Activated T-helper 1 cell treated with anti-CD3 and anti-CD28 coated beads, Interleukin-12 subunit alpha, Interleukin-12 subunit beta, Interleukin-2, Interleukin-4 antibody, amounts not matched to agents 30 ng/mL and 10 ng/mL and 1 ng/mL, durations not matched to agents 14 hours and 24 hours and 36 hours (primary cell): ENCODE measurements at places on chromosomes 5 and 9. TPM values are rescaled to one million over a fixed set of nuclear protein-coding genes. Genes with fewer than 3 reads are reported as not detected.

- no peak for DNase-seq
These were observed 97.1 kb upstream of the APC start for GRCh38 chr5:112640546-112640945.

TEX48 gene
- 1.0 and 1.2 TPM in 2 replicates for total RNA-seq

CNTFR gene
- not detected in 2 replicates for total RNA-seq

GRCh38 chr5:67880876-67881275 is 334.7 kb upstream of the PIK3R1 start:
- DNase-seq = no peak

SRD5A1 gene
- total RNA-seq = 13.8 and 14.0 TPM in 2 replicates

C7 gene
- total RNA-seq = not detected in 2 replicates

DNA sequence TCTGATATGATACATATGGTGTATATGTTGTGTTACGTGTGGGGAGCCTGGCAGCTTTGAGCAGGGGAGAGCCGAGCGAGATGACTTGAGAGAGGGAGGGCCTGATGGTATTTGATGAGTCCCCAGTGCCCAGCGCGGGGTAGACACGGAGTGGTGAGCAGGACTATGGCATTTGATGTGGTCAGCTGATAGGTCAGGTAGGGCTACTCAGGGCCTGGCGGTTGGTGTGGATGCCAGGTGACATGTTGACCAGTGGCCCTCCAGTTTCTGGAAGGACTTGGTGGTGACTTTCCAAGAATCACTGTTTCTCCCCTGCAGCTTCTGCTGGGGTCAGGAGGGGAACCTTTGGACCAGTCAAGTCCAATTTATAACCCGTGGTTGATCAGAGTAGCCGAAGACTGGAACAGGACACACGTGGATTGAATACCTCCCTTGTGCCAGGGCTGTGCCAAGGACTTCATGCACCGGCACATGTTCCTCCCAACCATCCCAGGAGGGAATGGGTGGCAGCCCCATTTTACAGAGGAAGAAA is 148.8 kb downstream of the RGS3 start:
- no peak for DNase-seq

IL9 gene
- total RNA-seq = 0.36 and 2.0 TPM in 2 replicates

DNA sequence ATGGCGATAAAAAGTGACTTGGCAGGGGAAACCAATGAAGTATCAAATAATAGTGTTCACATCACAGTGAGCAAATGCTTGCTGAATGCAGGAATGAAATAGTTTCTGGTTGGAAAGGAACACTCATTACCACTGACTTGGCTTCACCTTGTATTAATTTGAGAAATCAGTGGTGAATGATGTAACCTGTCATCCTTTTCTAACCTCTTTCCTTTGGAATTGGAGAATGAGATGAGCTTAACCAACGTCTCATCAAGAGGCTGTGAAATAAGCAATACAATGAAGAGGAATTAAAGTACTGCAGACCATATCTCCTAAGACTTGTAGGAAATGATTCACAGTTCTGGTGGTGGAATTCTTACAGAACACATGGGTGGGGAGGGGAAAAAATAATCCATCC is 192.2 kb downstream of the DMAC1 start:
- DNase-seq = no peak

CD180 gene
- total RNA-seq = 0.54 and 1.4 TPM in 2 replicates

- DNase-seq = no peak
These were observed 303.8 kb upstream of the IRX4 start for GRCh38 chr5:2186472-2187015.

DNA sequence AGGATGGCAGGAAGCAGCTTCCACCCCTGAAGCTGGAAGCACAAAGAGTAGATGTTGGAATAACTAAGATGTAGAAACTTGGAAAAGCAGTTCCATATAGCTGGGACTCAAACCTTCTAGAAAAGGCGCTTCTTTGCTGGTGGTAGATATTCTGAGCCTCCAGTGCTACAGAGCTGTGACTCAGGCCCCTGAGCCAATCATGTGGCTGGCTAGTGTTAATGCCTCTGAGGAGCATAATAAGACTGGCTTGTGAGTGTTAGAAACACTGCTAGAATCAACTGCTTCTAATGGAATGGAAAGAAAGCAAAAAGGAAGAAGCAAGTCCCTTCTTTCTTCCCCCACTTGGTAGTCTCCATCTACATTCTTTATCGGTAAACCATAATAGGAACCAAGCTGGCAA is 234.2 kb upstream of the DMAC1 start:
- DNase-seq = no peak

- DNase-seq = peak; percentile 52
These were observed 31.8 kb upstream of the ORM1 start for GRCh38 chr9:114291064-114291474.

DNA sequence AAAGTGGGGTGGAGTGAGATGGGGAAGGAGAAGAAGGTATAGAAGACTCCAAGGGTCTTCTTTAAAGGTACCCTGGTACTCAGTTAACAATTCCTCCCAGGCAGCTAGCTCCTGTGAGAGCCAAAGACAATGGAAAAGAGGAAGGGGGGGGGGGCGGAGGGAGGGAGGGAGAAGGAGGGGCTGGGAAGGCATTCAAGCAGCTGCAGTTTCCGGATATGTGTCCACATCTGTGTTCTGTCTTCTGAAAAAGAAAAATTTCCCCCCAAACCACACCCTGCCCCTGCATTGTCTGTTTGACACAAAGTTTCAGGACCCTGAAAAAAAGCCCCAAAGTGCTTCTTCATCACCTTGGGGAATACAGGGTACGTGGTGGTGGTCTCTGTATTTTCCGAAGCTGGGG is 11.1 kb downstream of the SPRY4 start:
- no peak for DNase-seq

- no peak for DNase-seq
These were observed 159.4 kb downstream of the ARHGAP26 start for GRCh38 chr5:142929587-142929986.

NR2F1 gene
- not detected in 2 replicates for total RNA-seq

GRCh38 chr5:418162-419121 is 24.5 kb upstream of the EXOC3 start:
- no peak for DNase-seq

DNA sequence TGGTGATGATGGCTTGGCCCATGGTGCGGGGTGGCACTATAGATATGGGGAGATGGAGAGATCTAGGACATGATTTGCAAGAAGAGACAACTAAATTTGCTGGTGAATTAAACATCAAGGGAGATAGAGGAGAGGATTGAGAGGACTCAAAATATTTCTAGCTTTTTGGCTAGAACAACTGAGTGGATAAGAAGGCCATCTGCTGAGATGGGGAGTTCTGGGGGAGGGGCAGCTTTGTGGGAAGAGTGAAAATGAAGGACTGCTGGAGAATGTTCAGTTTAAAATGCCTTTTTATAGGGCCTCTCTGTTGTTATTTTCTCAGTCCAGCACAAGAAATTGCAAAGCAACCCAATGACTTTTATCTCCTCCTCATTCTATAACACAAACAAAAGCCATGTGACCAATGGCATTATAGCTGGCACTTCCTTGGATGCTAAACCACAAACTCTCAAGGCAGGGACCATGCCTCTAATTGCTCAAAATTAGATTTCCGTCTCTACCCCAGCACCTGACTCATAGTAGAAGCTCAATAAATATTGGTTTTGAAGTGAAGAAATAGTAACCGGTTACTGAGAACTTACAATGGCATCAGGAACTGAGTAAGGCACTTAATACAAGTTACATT is 29.8 kb downstream of the JAKMIP2 start:
- DNase-seq = no peak

DNA sequence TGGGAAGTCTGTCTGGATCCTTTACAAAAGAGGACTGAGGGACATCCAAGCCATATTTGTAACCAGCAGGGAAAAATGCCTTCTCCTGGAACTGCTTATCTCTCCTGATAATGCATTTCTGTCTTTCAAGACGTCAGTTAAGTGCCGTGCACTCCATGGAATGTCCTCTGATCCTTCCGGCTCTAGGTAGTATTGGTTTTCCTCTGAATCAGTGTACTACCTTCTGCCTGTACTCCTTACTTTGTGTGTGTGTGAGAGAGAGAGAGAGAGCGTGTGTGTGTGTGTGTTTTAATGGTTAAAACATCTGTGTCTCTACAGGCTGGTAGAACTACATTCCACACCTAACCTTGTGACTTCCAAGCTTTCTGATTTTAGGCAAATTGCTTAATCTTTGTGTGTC is 89.9 kb downstream of the PIP5K1B start:
- no peak for DNase-seq

DNA sequence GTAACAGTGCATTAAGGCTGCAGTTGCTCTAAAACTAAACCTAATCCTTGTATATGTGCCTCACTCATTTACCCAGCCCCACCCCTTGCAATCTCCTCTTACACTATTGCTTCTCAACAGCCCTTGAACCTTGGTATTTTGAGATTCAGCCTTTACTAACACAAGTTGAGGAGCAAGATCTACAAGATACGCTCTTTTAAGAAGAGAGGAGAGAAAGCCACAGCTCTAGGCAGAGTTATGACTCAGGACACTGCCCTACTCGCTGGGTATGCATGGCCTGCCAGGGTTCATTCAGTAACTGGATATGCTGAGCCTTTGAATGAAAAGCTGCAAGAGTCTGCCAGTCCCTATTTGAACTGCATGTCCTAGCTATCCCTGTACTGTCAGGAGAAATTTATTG is 219.5 kb downstream of the PCSK5 start:
- no peak for DNase-seq

DNA sequence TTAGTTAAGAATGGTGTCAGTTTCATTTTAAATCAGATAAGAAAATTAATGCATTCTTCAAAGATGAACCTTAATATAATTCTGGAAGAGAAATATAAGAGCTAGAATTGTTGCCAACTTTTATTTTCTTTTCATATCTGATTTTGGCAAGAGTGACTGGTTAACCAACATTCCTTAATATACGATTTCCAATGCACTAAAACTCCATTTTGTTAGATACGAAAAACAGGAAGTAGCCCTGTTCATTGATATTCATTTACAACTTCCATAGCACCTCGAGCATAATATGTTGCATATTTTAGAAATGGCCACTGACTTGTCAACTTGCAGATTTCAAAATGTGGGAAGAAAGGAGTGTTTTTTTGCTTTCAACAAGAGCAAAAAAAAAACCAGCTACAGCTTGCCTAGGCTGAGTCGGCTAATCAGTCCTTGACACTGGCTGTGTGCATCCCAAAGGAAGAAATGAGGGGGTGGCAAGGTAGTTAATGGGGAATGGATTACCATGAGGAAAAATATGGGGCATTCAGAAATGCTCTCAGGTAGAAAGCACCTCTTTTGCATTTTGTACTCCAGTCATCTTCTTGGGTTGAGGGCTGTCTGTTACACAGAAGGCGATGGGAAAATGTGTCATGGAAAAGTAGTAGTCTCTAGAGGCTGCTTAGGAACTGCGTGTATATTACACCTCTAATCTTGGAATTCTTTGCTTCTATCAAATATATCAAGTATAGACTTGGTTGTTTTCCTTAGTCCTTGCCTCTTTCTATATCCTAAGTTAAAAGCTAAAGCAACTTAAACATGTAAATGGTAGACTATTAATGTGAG is 3.9 kb downstream of the MAP3K1 start:
- no peak for DNase-seq

- no peak for DNase-seq
These were observed 28.9 kb upstream of the GSN start for GRCh38 chr9:121239071-121239470.

DNA sequence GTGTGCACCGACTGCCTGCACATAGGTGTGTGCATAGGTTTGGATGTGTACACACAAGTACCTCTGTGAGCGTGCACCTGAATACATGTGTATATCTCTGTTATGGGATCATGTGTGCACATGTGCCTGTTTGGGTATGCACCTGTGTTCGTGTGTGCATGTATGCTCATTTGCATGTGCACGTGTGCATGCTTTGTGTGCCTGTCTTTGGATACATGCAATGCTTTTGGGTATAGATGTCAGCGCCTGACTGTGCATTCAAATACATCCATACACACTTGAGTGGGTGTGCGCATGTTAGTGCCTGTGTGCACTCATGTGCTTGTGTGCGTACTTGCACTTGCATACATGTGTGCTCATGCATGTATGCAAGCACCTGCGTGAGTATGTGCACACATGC is 258.1 kb downstream of the IRX2 start:
- no peak for DNase-seq

GRCh38 chr5:106639488-106639887 is 1031.2 kb downstream of the EFNA5 start:
- no peak for DNase-seq

SPATA31D4 gene
- total RNA-seq = not detected in 2 replicates

DNA sequence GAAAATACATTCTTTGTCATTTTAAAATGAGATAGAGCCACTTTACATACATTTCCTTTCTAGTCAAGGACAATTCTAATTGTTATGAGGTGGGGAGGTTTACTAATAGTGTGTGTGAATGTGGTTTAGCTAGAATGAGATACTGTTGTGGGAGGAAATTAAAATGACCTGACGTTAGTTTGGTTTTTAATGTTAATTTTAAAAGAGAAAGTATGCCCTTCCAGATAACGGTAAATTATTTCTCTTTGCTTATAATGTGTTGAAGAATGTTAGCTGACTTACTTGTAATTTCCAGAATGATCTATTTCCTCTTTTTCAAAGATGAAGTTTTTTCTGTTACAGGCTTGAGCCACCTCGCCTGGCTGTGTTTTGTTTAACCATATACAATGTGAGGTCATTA is 1.7 kb upstream of the TAF7 start:
- no peak for DNase-seq

TRMO gene
- total RNA-seq = 13.1 and 14.5 TPM in 2 replicates

GRCh38 chr5:128778474-128778873 is 186.8 kb upstream of the SLC27A6 start:
- no peak for DNase-seq

DNA sequence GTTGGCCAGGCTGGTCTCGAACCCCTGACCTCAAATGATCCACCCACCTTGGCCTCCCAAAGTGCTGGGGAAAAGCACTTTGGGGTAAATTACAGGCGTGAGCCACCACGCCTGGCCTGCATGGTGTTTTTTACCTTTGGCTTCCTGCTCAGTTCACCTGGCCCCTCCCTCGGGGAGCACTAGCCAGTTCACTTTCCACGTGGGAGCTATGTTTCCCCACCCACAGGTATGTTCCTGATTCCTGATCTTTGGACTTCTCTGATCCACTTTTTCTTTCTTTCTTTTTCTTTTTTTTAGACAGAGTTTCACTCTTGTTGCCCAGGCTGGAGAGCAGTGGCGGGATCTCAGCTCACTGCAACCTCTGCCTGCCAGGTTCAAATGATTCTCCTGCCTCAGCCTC is 15.8 kb downstream of the DAB2IP start:
- no peak for DNase-seq

GRCh38 chr9:4739587-4740387 is 1.2 kb downstream of the AK3 start:
- no peak for DNase-seq

PGM5 gene
- not detected in 2 replicates for total RNA-seq
